Vagina (tissue), 2 donors: ENCODE measurements at places on chromosomes 4 and X.

DNA sequence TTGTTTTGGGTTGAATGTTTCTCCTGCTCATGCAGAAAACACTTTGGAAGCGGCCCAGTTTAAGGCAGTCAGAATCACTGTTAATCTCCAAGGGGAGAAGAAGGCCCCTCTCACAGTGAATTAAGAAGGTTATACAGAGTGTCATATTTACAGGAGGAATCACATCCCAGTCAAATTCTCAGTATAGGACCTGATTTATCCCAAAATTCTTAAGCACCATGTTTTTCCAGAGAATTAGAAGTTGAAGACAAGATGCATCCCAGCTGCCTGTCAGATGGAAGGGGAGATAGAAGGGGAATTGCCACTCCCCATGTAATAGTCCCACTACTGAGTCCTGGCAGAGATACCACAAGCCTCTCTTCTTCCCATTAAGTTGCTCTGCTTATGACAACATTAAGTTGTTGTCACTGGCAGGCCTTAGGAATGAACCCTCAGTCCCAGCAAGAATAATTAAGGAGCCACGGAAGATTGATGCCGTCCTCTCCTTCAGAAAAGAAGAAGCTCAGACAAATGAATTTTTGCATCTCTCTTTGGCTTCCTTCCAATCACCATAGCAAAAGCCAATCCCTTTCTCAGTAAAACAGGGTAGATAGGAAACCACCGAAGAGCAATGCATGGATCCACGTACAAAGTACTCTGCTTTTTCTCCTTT lies 138.4 kb downstream of the LDB2 start:
- no peak for DNase-seq

- DNase-seq, result no peak
Observed at GRCh38 chr4:186264660-186265059, 1.3 kb upstream of the F11 start.

- no peak for DNase-seq
Observed at GRCh38 chrX:151085207-151085606, 91.2 kb upstream of the GPR50 start.

DNA sequence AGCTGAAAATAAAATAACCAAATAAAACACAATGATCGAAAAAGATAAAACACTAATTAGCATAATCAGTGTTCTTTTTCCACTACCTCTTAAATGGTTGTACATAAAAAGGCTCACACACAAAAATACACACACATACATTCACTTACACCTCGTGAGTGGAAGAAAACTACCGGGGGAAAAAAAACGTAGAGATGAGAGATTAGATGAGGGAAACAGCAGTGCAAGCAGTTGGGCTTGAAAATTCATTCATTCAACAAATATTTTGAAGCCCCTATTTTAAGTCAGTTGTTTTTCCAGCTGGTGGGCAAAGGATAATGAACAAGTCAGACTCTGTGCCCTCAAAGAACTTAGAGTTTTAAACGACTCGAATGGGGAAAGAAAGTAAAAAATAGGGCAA lies 1.0 kb downstream of the TBCK start:
- DNase-seq, result no peak

- DNase-seq, result no peak
Observed at GRCh38 chr4:38128478-38129459, 168.6 kb downstream of the PTTG2 start.

DNA sequence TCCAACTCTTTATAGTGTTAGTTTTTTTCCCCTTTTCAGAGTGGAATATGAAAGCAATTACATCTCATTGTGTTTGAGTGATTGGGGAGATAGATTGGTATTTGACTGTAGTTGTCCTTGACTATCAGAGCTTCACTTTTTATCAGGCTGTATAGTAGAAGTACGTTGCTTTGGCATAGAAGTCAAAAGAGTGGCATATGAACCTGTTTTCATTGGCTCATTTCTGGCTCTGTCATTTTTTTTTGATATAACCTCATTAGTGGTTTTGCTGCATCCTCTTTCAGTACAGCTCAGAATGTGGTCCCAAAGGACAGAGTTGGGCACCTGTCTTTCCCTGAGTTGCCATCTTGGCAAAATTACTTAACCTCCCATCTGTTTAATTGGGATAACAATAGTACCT lies 1.4 kb downstream of the TMA16 start:
- no peak for DNase-seq

DNA sequence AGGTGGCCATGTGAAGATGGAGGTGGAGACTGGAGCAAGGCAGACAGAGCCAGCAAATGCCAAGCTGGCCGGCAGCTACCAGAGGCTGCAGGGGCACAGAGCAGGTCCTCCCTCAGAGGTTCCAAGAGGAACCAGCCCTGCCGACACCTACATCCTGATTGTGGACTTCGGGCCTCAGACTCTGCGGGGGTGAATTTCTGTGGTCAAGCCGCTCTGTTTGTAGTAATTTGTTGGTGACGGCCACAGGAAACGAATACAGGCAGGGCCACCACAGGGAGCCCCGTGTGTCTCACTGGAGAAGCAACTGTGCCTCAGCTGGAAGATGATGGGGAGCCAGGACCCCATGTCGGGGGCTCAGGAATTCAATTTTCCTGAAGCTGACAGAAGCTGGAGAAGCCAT lies 28.3 kb downstream of the ZFYVE28 start:
- no peak for DNase-seq

- no peak for DNase-seq
Observed at GRCh38 chr4:14138106-14138505, 510.6 kb upstream of the BOD1L1 start.

DNA sequence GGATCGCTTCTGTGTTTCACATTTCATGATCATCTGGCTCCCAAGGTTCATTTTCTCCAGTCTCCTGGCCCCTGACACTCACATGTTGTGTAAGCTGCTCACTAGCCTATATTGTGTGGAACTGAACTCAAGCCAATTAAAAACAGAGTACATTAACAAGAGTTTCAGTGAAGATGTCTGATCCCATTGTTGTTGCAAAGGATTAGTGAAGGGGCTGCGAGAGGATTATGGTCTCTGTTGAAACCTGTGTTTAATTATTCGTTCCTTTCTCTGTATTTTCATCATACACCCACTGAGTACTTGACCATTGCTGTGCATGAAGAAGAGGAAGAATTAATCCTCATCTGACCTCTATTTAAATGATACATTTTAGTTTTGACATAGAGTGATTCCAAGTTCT lies 54.7 kb downstream of the AFF2 start:
- DNase-seq, result no peak
